ENCODE measurements at places on chromosomes 1 and 21.

GRCh38 chr1:13901597-13901996, 201.6 kb downstream of the PRDM2 start:
- DNase-seq: no peak

- no peak for DNase-seq
These were observed 33.5 kb downstream of the GPR137B start for GRCh38 chr1:236175642-236176336.

DNA sequence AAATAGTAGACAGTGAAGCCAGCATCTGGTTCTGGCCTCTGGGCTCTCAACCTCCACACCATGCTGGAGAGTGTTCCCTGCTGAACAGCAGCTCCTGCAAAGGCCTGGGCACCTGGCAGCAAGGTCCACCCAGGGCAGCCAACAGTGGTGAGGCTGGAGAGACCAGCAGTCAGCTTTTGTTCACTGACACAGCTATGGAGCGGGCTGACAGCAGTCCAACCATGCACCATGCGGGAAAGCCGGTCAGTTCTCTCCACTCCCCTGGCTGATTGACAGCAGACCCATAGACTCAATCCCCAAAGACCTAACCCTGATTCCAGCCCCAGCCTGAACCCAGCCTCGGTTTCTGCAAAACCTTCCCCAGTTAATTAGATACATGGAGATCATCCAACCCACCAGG, 49.0 kb downstream of the KLHDC7A start:
- no peak for DNase-seq

GRCh38 chr1:187837787-187838186, 1009.0 kb downstream of the PLA2G4A start:
- no peak for DNase-seq

DNA sequence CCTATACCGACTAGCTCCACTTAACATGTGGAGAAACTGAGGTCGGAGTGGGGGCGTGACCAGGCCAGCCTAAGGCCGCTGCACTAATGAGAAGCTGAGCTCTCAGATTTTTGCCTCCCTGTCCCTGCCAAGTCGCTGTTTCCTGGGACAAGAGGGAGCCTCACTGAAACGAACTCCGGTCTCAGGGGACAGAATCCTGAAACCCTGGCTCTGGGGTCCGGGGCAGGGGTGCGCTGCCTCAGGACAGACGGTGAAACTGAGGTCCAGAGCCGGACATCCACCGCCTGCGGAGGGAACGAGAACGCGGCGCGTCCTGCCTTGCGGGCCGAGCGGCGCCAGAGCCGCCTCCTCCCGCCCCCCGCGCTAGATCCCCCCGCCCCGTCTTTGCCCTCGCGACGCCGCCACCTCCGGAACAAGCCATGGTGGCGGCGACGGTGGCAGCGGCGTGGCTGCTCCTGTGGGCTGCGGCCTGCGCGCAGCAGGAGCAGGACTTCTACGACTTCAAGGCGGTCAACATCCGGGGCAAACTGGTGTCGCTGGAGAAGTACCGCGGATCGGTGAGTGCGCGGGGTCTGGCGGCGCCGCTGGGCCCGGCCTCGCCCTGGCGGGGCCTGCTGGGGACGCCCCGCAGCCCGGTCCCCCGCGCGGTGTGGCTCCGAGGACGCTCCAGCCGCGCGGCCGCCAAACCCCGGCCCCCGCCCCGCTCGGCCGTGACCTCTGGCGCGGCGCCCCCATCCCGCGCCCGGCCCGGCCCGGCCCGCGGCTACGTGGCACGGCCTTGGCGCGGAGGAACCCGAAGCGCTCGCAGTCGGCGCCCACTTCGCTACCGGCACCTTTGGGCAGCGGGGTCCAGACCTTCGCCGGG, at the start of gene GPX7:
GPX7 (plus strand) TSS at position 381 of the 865 bp plus-strand sequence; CDS start at position 420, 39 bp downstream.
- DNase-seq: peak; percentile 68

DNA sequence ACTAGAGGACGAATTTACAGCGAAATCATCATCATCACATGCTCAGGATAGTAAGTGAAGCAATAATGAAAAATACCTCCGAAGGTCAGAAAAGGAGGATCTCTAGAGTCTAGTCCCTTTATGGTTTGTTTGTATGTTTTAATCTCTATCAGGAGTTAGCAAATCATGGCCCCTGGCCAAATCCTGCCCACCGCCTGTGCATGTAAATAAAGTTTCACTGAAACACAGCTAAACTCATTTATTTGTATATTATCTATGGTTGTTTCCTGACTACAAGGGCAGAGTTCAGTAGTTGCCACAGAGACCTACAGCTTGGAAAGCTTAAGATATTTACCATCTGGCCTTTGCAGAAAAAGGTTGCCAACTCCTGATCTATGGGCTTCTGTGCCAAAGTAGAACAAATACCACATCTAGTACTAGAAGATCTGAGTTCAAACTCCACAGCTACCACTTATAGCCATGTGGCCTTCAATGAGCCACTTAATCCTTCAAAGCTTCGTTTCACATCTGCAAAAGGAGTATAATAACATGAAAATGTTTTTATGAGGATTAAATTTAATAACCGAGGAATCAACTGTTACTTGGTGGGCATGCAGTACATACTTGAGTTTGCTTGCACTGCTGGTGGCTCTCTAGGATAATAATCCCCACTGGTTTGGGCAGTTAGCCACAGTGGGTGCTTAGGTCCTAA, 94.0 kb upstream of the KIF26B start:
- no peak for DNase-seq

DNA sequence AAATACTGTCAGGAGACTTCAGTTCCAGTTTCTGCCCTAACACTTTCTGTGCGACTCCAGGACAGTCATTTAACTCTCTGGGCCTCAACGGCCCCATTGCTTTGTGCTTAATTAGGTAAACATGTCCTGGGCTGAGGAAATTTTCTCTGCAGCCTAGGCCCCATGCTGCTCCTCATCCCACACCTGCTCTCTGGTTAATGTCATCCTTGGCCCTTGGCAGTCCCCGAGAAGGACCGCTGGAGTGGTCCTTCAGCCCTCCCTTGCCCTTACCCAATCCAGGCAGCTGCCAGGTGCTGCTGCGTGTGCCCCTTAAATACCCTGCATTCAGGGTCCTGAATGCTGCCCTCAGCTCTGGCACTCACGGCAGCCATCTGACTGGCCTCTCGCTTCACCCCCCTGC, 18.7 kb downstream of the UBL4B start:
- DNase-seq: no peak
